M059J (cell line): ENCODE measurements at places on chromosomes 11 and 22. TPM values are rescaled to one million over a fixed set of nuclear protein-coding genes. Genes with fewer than 3 reads are reported as not detected.

DNA sequence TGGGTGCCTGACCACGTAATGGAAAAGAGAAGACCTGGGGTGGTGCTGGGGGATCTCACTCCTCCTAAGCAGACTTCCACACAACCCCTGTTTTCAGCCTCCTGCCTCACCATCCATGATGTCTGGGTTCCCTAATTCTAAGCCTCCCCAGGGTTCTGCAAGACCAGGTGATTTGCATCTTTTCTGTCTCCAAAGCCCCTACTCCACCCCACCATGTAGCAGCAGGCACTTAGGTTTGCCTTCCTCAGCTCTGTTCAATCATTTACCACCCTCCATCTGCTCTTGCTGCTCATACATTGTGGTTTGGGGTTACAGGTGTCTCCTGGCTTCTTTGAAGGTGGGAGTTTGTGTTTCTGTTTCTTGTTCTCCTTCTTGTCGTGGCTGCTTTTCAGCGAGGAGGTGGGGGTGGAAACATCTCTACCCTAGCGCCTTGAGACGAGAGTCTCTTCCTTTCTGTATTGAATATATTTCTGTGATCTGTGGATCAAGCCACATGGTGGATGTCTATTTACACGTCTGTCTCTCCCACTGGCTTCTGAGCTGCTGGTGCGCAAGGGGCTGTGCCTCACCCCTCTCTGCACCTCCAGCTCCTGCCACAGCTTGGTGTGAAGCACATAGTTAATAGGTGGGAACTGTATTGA is 6.6 kb upstream of the SSTR3 start:
- no peak for DNase-seq

Gene GAS2
- total RNA-seq: 0.62 and 2.5 TPM in 2 replicates

DNA sequence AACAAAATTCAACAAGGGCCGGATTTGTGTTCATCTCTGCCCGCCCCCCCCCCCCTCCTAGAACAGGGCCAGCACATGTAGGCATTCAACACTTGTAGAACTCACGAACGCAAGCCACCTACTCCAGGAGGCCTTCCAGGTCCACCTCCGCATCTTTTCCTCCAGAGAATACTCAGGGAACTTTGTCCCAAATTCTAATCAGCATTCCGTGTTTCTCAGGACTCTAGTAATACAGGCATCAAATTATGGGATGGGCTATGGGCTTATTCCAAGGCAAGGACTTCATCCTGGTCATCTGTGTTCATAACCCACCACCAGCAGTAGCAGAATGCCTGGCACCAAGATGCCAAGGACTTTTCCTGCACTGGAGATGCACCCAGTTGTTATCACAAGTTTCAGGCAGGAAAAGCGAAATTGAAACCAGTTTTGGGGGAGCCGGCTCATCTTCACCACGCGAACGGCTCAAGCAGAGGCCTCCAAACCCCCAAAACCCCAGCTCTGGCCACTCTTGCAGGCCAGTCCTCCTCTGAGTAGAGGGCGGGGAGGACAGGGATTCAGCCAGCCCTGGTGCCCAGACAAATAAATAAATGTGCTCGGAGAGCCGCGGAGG is 462 bp downstream of the UBE2L6 start:
- DNase-seq: peak; percentile 56

GRCh38 chr11:46404476-46405017 is 13.0 kb upstream of the CHRM4 start:
- DNase-seq: no peak

DNA sequence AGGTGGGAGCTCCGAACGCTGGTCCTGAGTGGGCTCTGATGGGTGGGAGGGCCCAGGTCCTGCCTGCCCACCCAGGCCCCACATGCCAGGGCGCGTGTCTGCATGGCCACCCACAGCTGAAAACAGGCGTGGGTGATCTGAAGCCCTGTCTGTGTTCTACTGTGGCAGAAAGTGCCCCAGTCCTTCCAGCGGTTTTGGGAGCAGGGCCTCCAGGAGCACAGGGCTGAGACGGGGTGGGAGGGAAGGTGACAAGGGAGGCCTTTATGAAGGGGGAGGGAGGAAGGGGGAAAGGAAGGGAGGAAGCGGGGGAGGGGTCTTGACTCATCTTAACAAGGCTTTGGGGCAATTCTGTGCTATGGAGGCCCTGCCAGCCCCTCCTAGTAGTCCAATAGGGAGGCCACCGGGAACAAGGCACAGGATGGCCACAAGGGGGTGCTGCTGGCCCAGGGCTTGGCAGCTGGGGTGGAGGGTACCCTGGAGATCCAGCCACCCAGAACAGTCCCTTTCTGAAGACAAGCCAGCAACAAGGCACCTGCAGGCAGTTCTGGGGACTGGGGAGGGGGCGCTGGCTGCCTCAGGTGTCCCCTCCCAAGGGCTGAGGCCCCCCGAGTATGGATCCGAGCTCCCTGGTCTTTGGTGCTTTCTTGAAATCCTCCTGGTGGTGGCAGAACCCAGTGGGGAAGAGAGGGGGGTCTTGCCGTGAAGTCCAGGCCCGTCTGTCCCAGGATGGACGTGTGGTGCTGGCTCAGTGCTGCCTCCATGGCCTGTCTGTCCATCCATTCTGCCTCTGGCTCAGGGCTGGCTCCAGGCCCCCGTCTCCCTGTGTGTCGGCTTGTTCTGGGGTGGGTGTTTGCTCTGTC is 6.3 kb upstream of the FADS3 start:
- peak; percentile 53 for DNase-seq

DNA sequence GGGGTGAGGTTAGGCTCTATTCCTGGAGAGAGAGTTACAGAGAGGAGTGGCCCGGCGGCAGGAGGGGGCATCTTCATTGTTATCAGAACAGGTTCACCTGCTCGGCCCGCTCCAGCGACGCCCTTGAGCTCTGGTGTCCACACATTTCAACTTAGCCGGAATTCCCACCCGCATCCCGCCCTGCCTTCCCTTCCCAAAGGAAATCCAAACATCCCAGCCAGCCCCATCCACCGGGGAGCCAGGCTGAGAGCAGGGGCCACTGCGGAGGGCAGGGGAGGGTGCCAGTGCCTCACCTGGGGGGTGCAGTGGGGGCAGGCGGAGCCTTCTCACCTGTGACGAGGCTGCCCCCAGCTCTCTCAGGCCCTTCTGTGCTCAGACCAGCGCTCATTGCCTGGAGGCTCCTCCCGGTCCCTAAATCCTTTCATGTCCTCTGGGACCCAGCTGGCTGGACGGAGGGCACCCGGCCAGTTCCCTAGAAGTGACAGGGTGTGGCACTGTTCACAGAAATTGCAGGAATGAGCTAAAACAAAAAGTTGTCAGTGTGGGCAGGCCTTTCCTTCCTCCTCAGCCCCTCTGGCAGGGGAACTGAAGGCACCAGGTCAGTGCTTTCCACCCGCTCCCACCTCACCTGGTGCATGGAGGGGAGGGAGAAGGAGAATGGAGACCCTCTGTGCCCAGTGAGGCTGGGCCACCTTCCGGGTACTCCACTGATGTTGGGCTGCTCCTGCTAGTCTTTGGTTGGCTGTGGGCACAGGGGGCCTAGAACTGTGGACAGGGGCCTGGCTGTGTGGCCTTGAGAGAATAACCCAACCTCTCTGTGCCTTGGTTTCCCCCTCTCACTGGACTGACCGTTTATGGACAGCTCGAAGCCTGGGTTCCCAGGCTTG is 2.2 kb upstream of the MRGPRG start:
- no peak for DNase-seq

DNA sequence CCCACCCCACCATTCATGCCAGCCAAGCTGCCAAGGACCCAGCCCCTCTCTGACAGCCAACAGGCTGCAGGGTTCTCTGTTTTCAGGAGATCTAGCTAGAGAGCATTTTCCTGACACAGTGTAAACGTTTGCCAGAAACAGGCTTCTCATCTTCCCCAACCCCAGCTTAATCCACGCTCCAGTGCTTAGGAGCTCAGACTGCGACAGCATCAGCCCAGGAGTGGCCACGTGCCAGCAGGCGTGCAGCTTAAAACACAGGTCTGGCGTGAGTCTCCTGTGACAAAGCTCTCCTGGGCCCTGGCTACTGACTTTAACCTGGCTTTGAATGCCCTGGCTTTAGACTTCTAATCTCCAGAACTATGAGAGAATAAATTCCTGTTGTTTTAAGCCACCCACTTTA is 66.6 kb downstream of the GALNT18 start:
- no peak for DNase-seq

GRCh38 chr11:126738295-126739031 is 262.1 kb downstream of the KIRREL3 start:
- no peak for DNase-seq

DNA sequence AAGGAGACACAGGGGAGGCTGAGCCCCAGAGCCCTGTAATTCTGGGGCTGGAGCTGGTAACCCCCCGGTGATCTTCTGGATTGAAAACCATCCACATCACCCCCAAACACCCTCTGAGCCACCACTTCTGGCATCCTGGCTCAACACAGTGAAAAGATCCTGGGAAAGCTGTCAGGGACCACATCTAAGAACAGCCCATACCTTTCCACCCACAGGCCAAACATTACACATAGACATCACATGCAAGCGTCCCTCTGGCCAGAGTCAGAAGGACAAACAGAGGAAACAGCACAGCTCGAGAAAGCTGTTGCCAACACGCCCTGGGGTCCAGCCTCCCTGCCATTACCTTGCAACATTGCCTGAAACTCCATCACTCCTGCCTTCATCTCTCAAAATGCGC is 469.5 kb downstream of the SOX6 start:
- no peak for DNase-seq

- no peak for DNase-seq
Observed at GRCh38 chr11:115558635-115559034, 54.4 kb upstream of the CADM1 start.

DNA sequence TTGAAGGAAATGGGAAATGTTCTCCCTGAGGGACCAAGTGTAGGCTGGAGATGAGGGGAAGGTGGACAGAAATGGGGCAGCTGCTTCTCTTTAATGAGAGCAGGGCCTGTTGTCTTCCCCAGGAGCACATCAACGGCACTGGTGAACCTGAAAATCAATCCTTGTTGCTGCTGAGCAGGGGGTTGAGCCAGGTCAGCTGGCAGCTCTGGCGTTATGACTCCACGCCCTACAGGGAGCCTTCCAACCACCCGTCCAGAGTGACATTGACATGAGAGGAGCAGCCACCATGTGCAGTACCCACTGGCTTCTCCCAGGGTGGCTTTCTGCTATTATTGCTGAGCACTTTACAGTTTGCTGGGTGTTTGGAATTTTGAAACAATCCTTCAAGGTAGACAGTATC is 116.9 kb upstream of the LDLRAD3 start:
- no peak for DNase-seq

- DNase-seq: peak; percentile 76
Observed at GRCh38 chr11:34988294-34989255, 72.2 kb downstream of the PDHX start.

- DNase-seq: no peak
Observed at GRCh38 chr22:47593291-47593690, 830.8 kb downstream of the TBC1D22A start.

GRCh38 chr11:44530413-44531115 is 34.9 kb upstream of the CD82 start:
- peak; percentile 50 for DNase-seq

GRCh38 chr11:1005928-1006327 is 30.6 kb downstream of the MUC6 start:
- no peak for DNase-seq

- DNase-seq: peak; percentile 60
Observed at GRCh38 chr11:87463486-87464102, 425.9 kb downstream of the TMEM135 start.

Gene LRRC32
- total RNA-seq: not detected in 2 replicates

Gene OR8K5
- total RNA-seq: not detected in 2 replicates

GRCh38 chr11:118537409-118537980 is 6.5 kb downstream of the TMEM25 start:
- DNase-seq: peak; percentile 40

Gene NPTXR
- 0.76 and 1.9 TPM in 2 replicates for total RNA-seq

- no peak for DNase-seq
Observed at GRCh38 chr22:31094021-31094551, 13.0 kb downstream of the SMTN start.

Gene TMPRSS6
- total RNA-seq: not detected in 2 replicates

Gene GLYAT
- not detected in 2 replicates for total RNA-seq

DNA sequence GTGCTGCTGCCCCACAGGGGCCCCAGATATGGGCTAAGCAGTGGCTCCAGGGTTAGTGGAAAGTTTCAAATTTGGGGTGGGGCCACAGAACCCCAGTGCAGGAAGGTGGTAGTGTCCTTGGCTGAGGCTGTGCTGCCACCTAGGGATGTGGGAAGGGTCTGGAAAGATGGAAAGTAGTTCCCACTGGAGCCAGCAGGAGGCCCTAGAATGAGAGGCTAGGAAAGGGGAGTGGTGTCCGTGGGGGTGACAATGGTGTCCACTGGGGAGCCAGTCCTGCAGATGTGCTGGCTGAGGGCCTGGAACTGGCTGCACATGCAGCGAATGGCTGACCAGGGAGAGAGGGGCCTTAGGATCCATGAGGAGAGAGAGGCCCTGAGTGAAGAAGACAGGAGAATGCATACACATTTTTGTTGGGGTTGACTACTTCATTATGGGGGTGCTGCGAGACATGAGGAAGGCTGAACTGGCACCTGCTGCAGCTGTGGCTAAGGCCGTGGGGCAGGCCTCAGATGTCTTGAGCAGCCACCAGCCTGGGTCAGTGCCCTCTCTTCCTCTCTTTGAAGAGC is 21.1 kb downstream of the RFPL3 start:
- DNase-seq: peak; percentile 27

DNA sequence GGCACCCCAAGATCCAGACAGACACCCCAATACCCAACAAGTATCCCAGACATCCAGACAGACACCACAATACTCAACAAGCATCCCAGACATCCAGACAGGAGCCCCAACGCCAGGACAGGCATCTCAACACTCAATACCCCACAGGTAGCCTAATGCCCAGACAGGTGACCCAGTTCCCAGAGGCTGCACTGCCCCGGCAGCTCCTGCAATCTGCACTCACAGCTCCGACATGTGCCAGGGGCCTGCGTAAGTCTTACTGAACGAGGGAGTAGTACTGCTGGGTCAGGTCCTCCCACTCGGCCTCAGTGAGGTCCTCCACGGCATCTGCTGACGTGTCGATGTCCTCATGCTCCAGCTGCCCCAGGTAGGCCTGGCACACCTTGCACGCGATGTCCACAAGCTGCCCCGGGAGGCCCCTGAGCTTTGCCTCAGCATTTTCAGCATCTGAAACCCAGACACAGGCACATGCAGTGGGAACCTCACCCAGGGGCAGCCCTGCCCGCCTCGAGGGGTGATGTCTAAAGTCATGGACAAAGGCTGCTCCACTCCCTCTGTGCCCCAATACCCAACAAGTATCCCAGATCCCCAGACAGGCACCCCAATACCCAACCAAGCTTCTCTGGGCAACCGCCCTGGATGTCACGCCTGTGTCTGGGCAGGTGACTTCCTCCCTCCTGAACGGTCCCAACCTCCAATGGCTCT is 16.6 kb downstream of the TTLL8 start:
- no peak for DNase-seq

GRCh38 chr22:35345808-35346505 is 34.9 kb upstream of the HMOX1 start:
- DNase-seq: no peak

DNA sequence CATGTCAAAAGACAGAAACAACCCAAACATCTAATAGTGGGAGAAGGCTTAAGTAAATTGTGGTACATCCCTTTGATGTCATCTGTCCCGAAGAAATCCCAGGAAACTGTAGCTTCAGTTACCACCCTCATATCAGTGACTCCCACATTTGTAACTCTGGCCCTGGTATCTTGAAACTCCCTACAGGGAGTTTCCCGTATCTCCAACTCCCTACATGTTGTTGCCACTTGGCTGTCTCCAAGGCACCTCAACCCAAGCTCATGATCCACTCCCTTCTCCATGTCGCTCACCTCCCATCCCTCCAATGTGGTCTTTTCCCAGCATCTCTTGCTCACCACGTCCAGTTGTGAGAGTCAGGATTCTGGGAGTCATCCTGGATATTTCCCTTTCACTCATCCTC is 68.1 kb downstream of the CACNG2 start:
- no peak for DNase-seq

GRCh38 chr11:72751116-72752087 is 806 bp downstream of the ARAP1 start:
- DNase-seq: no peak

Gene ZNF70
- 2.6 and 2.7 TPM in 2 replicates for total RNA-seq
